Pancreas (tissue), 10 donors: ENCODE measurements at places on chromosomes 13 and 19. TPM values are rescaled to one million over a fixed set of nuclear protein-coding genes. Genes with fewer than 3 reads are reported as not detected.

- DNase-seq: no peak
- no peaks in the 10 kb centered on the region for H3K36me3 ChIP-seq
Measured at GRCh38 chr19:37980419-37981170, 73.6 kb downstream of the SIPA1L3 start.

DNA sequence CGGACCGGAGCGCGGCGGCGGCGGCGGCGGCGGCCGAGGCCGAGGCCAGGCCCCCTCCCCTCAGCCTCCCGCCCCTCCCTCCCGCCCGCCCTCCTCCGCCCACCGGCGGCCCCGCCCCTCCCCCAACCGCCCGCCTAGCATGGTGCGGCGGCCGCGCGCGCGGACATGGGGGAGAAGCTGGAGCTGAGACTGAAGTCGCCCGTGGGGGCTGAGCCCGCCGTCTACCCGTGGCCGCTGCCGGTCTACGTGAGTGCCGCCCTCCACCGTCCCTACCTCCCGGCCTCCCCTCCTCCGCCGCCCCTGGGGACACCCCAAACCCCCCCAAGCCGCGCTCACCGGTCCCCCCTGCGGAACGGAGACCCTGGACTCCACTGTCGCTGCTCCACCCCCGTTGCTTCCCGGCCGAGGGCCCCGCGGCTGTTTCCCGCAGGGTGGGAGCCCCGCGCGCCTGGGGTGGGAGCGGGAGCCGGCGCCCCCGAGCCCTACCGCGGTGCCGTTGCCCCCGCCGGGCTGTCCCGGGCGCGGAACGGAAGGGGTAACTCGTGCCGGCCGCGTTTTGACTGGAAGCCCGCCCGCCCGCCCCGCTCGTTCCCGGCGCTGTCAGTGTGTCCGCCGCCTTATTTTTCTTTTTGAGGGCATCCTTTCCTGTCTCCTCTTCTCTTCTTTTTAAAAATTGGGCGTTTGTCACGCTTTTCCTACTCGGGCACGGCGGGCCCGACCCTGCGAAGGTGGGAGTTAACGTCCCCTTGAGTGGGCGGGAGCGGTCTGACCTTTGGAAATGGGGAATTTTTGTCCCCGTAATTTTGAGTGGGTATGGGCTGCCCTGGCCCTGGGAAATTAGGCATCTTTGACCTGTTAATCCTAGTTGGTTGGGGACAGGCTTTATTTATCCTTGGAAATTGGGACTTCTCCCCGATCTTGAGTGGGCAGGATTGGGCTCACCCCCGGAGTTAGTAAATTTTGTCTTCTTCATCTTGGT, 576 bp downstream of the DOT1L start:
- peak overlapping the region; percentile 96 for H3K4me3 ChIP-seq
- no peak for DNase-seq
- H3K36me3 ChIP-seq: no peaks in the 10 kb centered on the region
- peak overlapping the region; percentile 80 for H3K27ac ChIP-seq
- no peaks in the 10 kb centered on the region for H3K27me3 ChIP-seq

DNA sequence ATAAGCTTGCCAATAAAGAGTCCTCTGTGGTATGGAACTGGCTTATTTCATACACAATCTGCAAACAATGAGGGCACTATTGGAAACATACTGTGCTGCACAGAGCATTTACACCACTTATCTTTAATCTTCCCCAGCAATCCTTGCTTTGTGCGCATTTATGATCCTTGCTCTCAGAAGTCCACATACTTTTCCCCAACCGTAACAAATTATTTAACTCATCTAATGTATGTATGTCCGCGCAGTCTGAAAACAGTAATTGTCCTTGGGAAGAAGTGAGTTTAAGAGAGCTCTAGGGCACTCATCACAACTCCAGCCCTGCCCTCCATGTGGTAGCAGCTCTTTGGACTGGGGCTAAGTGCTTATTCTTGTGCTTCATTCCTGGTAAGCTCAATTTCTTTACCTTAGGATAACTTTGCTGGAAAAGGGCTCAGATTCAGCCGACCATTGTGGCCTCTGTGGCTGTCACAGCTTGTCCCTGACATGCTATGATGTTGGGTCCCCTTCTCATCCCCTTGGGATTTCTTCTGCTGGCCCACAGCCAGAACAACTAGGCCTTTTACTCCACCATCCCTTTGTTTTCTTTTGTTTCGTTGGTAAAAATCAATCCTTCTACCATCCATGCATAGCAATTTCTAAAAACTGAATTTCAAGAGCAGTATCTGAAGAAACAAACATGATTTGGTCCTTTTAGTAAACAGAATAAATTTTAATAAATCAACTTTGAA, 152.7 kb downstream of the TNFRSF19 start:
- H3K27me3 ChIP-seq: no peaks in the 10 kb centered on the region
- H3K36me3 ChIP-seq: no peaks in the 10 kb centered on the region
- H3K4me1 ChIP-seq: no peaks in the 10 kb centered on the region
- no peak overlapping the region for H3K4me3 ChIP-seq

- H3K27me3 ChIP-seq: no peaks in the 10 kb centered on the region
- no peak for DNase-seq
- H3K4me3 ChIP-seq: no peak overlapping the region
Measured at GRCh38 chr13:40102854-40103253, 447.4 kb downstream of the COG6 start.

- no peaks in the 10 kb centered on the region for H3K36me3 ChIP-seq
- no peak overlapping the region for H3K4me3 ChIP-seq
- no peak for DNase-seq
- H3K4me1 ChIP-seq: peaks cover 22% of the 10 kb centered on the region
- no peak overlapping the region for H3K27ac ChIP-seq
- no peaks in the 10 kb centered on the region for H3K27me3 ChIP-seq
Measured at GRCh38 chr19:29966588-29967249, 24.7 kb downstream of the URI1 start.

The ZNF763 gene
- total RNA-seq: 1.5 TPM

The SLC46A3 gene
- total RNA-seq: 5.8 TPM
